ENCODE measurements at places on chromosomes 5 and 9. TPM values are rescaled to one million over a fixed set of nuclear protein-coding genes. Genes with fewer than 3 reads are reported as not detected.

Gene BICD2
- 33.7 TPM for total RNA-seq

Gene CD74
- not detected for total RNA-seq

Gene PRUNE2
- not detected for total RNA-seq

Gene KIF12
- total RNA-seq, result 2.2 TPM

Gene HMGXB3
- 29.7 TPM for total RNA-seq

Gene ECSCR
- total RNA-seq, result not detected

Gene OTULINL
- total RNA-seq, result 6.1 TPM

Gene STK32A
- total RNA-seq, result 0.33 TPM

Gene PCDHA12
- total RNA-seq, result 2.7 TPM

Gene BAAT
- 0.48 TPM for total RNA-seq

Gene SLC22A5
- total RNA-seq, result 18.1 TPM

Gene NAIP
- 0.25 TPM for total RNA-seq

Gene PCDHB15
- 0.06 TPM for total RNA-seq

Gene CARD9
- total RNA-seq, result 0.85 TPM

Gene PALM2AKAP2
- 0.36 TPM for total RNA-seq

Gene ABHD17B
- 16.2 TPM for total RNA-seq

Gene TLX3
- total RNA-seq, result not detected

Gene CAVIN4
- 0.53 TPM for total RNA-seq

Gene NPR3
- total RNA-seq, result 23.2 TPM

Gene PPP2CA
- 297 TPM for total RNA-seq

Gene ADRA1B
- total RNA-seq, result 8.1 TPM

Gene TEK
- 0.15 TPM for total RNA-seq

Gene FSTL4
- total RNA-seq, result 3.9 TPM

Gene FCHSD1
- total RNA-seq, result 7.7 TPM

Gene GRM6
- not detected for total RNA-seq

Gene CRHBP
- total RNA-seq, result 0.14 TPM

Gene PCDHB4
- total RNA-seq, result 0.03 TPM

All from A549 treated with DMSO at 1 μM for 4 hours (cell line).